Left forelimb (tissue), 1 donor: ENCODE measurements at places on chromosomes 2 and 18.
A peak's percentile ranks its signal among the peaks of the same experiment; 100 is the strongest.

DNA sequence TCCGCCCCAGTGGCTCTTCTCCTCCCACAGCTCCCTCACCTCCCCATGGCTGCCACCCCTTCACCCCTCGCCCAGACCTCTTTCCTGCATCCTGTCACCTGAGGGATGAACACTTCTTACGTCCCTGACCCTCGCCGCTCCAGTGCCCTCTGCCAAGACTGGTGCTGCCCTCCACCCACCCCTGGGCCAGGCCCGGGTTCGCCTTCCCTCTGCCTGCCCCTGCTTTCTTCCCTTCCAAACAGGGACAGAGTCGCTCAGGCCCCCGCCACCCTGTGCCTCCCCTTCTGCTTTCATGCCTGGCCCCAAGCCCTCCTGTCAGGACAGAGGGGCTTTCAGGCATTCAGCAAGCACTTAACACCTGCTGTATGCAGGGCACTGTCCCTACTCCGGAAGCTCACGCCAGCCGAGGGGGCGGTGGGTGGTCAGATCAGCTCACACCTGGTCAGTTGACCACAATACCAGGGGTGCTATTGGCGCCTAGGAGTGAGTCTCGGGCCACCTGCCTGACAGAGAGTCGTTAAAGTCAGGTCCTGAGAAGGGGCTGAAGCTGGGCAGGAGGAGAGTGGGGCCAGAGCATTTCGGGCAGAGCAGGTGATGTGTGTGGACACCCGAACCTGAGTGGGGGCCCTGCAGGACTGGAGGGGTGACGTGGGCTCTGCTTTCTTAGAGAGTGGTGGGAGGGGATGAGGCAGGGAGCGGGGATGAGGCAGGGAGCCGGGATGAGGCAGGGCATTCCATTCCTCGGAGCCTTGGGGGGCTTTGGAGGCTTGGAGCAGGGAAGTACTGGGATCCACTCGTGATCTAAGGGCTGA lies 26.0 kb upstream of the HPCAL1 start:
- no peak for DNase-seq

- DNase-seq, result no peak
These were observed 323.4 kb upstream of the PKDCC start for GRCh38 chr2:41724465-41724864.

DNA sequence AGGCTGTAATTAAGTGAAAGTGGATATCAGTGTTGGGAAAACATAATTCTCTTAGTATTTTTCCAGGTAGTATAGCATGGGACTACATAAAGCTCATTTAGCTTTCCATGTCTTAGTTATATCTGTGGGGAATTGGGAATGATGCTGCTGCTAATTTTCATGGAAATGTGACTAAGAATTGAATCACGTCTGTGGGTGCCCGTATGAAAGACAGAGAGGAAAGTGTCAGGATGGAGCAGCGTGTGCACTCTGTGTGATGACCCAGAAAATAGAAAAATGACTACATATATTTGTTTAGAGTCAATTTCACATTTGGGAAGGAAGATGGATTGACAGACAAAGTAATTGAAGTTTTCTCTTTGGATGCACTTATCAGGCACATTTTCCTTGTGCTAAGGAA lies 212.1 kb downstream of the PTPRM start:
- no peak for DNase-seq

GRCh38 chr2:47907039-47907781 lies 912 bp upstream of the FBXO11 start:
- DNase-seq, result no peak

- peak; percentile 93 for DNase-seq
These were observed at the start of gene ARHGAP28 for GRCh38 chr18:6729247-6730091. Gene ARHGAP28, plus strand, starts transcription at chr18:6729716. Its CDS starts 106 bp downstream, at chr18:6729822.

DNA sequence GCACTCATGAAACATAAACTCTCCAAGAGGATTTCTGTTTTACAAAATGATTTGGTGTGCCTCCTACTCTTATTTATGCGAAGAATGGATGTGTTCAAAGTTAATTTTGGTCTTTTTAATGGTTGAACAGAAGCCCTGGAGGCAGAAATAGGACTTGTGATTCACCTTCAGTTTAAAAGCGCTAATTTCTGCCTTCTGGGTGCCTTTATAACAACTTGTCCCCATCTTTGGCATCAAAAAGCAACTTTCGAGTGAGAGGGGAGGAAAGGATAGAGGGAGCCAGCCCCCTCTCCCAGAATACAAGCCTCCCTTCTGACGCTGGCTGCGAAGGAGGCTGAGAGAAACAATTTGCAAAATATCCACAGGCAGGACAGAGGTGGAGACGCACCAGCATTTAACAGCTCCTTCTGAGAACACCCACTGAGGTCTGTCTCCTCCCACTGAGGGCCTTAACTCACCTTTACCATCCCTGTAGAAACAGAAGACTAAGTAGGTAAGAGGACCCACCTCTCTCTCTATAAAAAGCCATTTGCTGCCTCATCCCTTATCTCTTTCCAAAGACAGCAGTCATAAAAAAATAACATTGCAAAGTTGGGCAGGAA lies 24.3 kb upstream of the BCL11A start:
- no peak for DNase-seq
